ENCODE measurements at places on chromosomes 3 and 15. TPM values are rescaled to one million over a fixed set of nuclear protein-coding genes. Genes with fewer than 3 reads are reported as not detected.

TAGLN3 gene
- not detected for total RNA-seq

SETD2 gene
- total RNA-seq, result 44.2 TPM

SCN11A gene
- total RNA-seq, result 0.09 TPM

C2CD4A gene
- 1.5 TPM for total RNA-seq

MIX23 gene
- total RNA-seq, result 34.1 TPM

SNTN gene
- total RNA-seq, result not detected

ZNF662 gene
- 0.36 TPM for total RNA-seq

ARPC4 gene
- 266 TPM for total RNA-seq

SGO1 gene
- 5.2 TPM for total RNA-seq

IQSEC1 gene
- 10.9 TPM for total RNA-seq

ACP3 gene
- total RNA-seq, result not detected

ACKR2 gene
- total RNA-seq, result not detected

ACSBG1 gene
- not detected for total RNA-seq

ARHGEF26 gene
- total RNA-seq, result 0.54 TPM

SLC2A2 gene
- not detected for total RNA-seq

SLC28A2 gene
- not detected for total RNA-seq

CHRNA7 gene
- total RNA-seq, result 1.8 TPM

NPAP1 gene
- not detected for total RNA-seq

DYNLT2B gene
- total RNA-seq, result 12.4 TPM

TRPM1 gene
- total RNA-seq, result 0.19 TPM

EFL1 gene
- total RNA-seq, result 31.2 TPM

OXSM gene
- 11.2 TPM for total RNA-seq

C3orf62 gene
- 0.81 TPM for total RNA-seq

KCNAB1 gene
- 0.63 TPM for total RNA-seq

WDR93 gene
- total RNA-seq, result under 0.01 TPM

TSC22D2 gene
- 10.8 TPM for total RNA-seq

LNP1 gene
- 0.94 TPM for total RNA-seq

NAA80 gene
- total RNA-seq, result 1.5 TPM

TLR9 gene
- total RNA-seq, result not detected

SLC6A6 gene
- total RNA-seq, result 24.2 TPM

SPTSSB gene
- not detected for total RNA-seq

NDN gene
- total RNA-seq, result 22.9 TPM

SPPL2A gene
- total RNA-seq, result 69.5 TPM

AP2M1 gene
- 505 TPM for total RNA-seq
